ENCODE measurements at places on chromosomes 4 and X.

GRCh38 chrX:127459790-127460189 lies 592.4 kb downstream of the ACTRT1 start:
- no peak for DNase-seq

DNA sequence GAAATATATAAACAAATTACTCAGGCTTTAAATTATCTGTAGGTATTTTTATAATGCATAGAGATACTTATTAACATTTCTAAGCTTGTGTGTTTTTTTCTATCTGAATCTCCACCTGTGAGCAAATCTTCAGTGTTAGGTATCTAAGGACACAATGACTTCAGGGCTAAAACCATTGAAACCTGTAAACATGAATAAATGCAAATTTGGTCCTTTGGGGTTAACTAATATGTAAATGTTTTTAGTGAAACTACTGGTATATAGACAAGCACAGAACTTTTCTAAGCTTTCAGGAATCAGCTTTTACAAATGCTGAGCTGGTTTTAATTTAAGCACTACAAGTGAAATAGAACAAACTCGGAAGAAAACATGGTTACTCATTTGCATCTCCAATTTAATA lies 147.9 kb downstream of the FBXO8 start:
- DNase-seq = no peak

GRCh38 chr4:173181848-173182247 lies 13.2 kb downstream of the GALNT7 start:
- no peak for DNase-seq

GRCh38 chr4:85736571-85736970 lies 261.6 kb downstream of the ARHGAP24 start:
- DNase-seq = no peak

DNA sequence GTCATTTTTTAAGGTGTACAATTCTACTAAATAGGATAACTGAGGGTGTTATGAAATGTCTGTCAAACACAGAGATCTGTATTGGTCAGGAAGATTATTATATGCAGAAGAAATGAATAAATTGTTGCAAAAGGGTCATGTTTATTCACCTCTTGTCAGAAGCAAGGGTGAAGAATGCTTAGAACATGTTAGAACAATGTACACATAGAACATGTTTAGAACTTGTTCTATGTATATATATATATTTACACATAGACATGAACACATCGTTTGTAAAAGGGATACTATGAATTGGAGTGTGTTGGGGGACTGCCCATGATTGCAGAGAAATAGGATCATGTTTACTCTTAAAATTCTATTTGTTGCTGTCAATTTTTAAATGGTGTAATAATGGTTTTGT lies 28.0 kb upstream of the TMEM150C start:
- DNase-seq = no peak

DNA sequence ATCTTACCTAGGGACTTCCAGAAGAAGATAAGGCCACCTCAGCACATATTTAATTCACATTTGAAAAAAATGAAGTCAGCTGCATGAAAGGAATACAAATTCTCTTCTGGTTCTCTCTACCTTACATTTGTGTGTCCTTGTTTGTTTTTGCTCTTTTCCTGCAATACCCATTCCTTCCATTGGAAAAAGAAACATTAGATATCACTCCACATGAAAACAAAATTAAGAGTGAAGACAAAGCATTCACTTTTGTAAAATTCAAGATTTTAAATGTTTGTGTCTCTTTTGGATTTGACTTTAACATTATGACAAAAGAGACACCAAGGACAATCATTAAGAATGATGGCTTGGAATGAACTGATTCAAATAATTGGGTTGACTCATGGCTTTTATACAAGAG lies 1351.8 kb downstream of the FSTL5 start:
- no peak for DNase-seq

DNA sequence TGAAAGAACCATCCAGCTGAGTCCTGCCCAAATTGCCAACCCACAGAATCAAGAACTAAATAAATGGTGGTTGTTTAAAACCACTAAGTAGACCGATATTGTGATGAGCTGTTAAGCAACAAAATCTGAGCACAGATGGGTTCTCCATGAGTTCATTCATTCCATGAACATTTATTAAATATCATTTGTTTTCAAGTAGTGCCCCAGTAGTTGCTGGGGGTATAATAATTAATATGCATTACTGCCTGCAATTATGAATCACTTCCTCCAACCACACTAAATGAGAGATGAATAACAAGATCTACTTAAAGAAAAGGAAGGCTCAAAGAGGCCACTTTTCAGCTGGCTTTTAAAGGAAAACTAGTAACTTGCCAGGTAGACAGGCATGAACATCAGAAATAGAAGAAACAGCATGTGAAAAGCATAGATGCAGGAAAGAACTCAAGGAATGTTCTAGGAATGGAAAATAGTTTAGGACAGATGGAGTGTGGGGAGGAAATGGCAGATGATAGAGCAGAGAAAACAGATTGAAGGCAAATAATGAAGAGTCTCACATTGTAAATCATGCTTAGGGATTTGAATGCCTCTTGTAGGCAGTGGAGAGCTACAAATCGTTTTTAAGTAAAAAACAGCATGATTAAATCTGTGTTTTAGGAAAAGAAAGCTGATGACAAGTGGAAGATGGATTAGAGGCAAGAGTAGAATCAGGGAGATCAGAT lies 641.7 kb upstream of the DIPK2B start:
- no peak for DNase-seq

- no peak for DNase-seq
Observed at GRCh38 chrX:31832263-31832662, 760.4 kb upstream of the FTHL17 start.

DNA sequence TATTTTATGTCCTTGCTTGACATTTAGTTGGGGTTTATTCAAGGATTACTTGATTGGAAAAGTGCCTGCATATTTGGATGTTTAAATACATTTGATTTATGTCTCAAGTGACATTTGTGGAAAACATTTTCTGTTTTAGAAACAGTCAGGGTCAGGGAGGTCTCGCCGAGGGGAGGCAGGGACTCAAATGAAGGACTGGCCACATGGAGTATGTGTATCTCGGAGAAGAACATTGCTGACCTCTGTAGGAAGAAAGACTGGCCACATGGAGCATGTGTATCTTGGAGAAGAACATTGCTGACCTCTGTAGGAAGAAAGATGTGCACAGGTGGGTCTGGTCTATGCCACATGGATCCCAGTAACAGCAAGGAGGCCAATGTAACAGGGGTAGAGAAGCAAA lies 233.6 kb downstream of the TRIML1 start:
- no peak for DNase-seq

GRCh38 chr4:158002173-158002572 lies 170.7 kb downstream of the GASK1B start:
- DNase-seq = no peak

DNA sequence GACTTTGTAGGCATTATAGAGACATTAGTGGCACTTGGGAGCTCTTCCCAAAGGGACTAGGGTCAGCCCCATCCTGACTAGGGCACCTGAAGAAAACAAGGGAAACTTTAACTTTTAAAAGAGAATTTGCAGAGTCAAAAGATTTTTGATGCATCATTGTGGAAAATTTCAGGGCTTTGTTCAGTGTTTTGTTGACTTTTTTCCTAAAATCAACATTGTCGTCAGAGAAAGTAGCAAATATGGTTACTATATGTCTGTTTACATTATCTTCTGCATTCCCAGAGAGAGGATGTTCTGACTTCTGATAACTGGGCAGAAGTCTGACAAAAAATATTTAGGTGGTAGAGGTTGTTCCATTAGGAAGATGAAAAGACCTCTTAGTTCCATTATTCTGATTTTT lies 51.9 kb downstream of the LUZP4 start:
- no peak for DNase-seq

GRCh38 chr4:141350122-141350905 lies 129.6 kb downstream of the ZNF330 start:
- peak; percentile 87 for DNase-seq

DNA sequence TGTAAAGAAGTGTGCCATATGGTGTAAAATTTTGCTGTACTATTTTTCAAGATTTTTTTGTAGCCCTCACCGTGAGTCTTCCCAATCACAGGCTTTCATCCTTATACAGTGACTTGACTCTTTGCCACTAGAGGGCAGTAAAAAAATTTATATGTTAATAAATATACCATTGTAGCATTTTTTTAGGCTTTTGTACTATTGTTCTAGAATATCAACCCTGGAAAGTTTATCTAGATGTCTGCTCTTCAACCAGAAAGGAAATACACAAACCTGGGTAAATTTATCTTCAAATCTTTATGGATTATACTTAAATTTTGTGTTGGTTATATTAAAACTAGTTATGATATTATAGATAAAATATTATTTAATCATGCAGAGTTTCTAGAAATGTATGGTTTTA lies 235.3 kb downstream of the TENM3 start:
- no peak for DNase-seq

DNA sequence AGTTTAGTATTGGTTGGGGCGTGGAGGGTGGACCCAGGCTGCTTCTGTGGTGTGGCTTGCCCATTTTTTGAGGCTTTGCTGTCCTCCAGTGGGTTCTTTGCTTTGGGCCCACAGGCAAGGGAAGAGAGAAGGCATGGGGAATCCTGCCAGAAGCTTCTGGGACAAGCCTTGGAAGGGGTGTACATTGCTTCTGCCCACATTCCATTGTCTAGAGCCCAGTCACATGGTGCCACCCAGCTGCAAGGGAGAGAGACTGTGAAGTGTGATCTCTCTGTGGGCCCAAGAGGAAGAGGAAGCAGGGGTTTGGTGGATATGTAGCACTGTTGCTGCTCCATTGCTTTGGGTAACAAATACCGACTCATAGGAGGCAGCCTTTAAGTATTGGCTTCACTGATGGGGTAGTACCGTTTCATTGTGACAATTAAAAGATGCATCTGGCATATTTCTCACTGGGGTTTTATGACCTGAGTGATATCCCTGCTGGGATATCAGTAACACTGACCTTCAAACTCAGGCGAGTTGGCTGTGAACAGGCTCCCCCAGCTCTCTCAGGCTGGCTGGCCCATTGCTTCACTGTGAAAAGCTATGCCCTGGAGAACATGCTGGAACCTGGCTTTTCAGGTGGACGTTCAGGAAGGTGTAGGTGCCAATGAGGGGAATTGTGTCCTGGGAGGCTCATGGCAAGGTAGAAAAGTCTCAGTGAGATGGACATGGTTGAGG lies 85.9 kb downstream of the CLDN34 start:
- no peak for DNase-seq

DNA sequence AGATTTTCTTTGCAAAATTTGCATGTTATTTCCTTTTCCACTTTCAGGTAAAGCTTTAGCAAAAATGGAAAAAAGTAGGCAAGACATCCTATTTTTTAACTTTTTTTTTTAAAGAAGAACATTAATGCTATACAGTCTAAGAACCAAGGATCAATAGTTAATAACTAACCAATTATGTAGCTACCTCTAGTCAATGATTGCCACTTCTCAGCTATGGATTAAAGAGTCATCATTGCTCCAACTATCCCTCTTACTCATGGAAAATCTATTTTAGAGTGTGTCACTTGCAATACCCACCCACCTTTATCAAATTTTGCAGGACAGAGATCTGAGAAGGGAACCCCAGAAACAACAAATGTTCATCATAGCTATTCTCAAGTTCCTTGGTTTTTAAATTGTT lies 223.1 kb downstream of the ANK2 start:
- DNase-seq = no peak

GRCh38 chr4:20987191-20987590 lies 286.9 kb downstream of the PACRGL start:
- DNase-seq = no peak

- no peak for DNase-seq
Observed at GRCh38 chr4:71230271-71231128, 108.3 kb upstream of the SLC4A4 start.

DNA sequence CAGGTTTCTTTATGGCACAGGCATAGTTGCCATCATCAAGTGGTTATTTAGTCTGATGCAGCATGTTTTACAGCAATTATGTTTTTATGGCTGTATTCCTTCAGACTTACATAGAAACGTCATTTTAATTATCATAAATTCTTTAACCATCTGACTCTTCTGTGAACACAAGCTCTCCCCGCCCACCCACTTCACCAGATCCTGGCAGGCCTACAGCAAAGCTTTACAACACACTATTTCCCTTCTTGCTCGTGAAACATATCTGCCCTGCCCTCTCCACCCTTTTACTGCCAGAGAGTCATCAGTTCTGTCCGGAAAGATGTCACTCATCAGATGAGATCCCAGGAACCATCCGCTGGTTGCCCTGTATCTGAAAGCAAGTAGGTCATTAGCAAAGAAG lies 120.5 kb downstream of the HS6ST2 start:
- no peak for DNase-seq

GRCh38 chrX:7062276-7062675 lies 85.2 kb upstream of the STS start:
- DNase-seq = no peak

DNA sequence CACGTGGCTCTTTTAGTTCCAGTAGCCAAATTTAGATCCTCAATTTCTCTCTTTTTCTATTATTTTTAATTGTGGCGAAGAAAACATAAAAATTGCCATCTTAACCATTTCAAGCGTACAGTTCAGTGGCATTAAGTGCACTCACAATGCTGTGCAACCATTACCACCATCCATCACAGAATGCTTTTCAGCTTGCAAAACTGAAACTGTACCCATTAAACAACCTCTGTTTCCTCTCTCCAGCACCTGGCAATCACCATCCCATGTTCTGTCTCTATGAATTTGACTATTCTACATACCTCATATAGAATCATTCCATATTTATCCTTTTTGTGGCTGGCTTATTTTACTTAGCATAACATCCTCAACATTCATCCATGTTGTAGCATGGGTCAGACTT lies 74.9 kb downstream of the METTL14 start:
- DNase-seq = no peak

Data from skeletal muscle cell (primary cell).